Upper lobe of right lung (tissue), 1 donor: ENCODE measurements at places on chromosomes 4 and X.

DNA sequence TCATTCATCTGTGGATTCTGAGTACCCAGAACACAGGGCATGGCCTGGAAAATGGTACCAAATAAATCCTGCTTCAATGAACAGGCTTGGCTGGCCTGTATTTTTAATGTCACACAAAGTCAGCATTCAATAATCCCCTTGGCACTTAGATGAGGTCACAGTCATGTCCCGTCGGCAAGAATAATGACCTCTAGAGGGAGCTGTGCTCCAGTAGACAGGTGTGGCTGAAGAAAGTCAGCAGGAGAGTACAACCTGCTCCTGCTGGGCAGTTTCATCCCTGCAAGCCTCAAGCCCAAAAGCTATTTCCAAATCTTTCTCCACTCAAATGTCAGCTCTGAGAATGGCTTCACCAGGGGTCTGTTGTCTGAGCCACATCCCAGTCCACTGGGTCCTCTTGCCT lies 404.0 kb upstream of the F9 start:
- no peak for DNase-seq

GRCh38 chrX:1401611-1402430 lies 9.9 kb upstream of the SLC25A6 start:
- DNase-seq, result peak; percentile 58

GRCh38 chr4:89733946-89734345 lies 103.0 kb downstream of the SNCA start:
- DNase-seq, result no peak

DNA sequence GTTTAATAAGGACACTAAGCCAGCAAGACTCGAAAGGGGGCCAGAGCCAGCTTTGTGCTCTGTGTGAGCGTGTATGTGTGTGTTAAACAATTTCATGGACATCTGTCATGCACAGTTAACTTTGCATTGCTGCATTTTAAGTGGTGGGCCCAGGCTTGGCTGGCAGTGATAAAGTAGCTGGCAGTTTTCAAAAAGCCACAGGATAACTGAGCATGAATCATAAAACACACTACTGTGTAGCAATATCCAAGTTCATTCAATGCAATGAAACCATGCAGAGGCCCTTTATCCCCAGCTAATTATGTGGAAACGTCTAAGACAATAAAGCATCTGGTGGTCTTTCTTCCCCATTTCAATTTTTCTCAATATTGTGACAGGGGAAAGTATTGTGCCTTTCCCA lies 132.9 kb downstream of the NKX6-1 start:
- DNase-seq, result no peak

GRCh38 chr4:38210396-38211114 lies 250.4 kb downstream of the PTTG2 start:
- DNase-seq, result no peak

DNA sequence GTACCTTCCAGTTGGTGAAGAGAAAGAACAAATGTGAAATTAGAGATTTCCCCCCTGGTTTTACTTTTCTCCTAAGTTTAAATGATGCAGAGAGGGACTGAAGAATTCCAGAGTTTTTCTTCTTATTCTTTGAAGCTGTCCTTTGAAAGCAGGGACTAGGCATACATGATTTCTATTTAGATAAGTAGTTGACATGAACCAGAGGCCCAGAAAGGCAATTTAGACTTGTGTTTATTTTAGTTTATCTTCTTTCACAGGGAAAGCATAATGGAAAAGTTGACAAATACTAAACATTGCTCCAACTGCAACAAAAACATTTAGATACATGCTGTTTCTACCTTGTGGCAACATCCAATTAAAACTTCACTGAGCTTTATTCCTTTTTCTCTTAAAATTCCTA lies 32.0 kb downstream of the PTPN13 start:
- no peak for DNase-seq

GRCh38 chr4:99205153-99205979 lies 13.7 kb downstream of the ADH6 start:
- no peak for DNase-seq

- no peak for DNase-seq
Measured at GRCh38 chr4:11494232-11494631, 65.5 kb upstream of the HS3ST1 start.
